Fibroblast of villous mesenchyme (primary cell): ENCODE measurements at places on chromosomes 12 and 14. TPM values are rescaled to one million over a fixed set of nuclear protein-coding genes. Genes with fewer than 3 reads are reported as not detected.

Gene CLEC4E
- not detected in 2 replicates for total RNA-seq

Gene SIX1
- under 0.01 and 0.64 TPM in 2 replicates for total RNA-seq

Gene SAMD15
- total RNA-seq: 1.3 and 1.6 TPM in 2 replicates

Gene GPD1
- under 0.01 TPM in 1 of 2 replicates, not detected in the other for total RNA-seq

Gene MMP14
- 188 and 327 TPM in 2 replicates for total RNA-seq

Gene FAM181A
- not detected in 2 replicates for total RNA-seq

Gene PPFIA2
- 3.9 and 4.7 TPM in 2 replicates for total RNA-seq
